Common myeloid progenitor, CD34-positive (primary cell): ENCODE measurements at places on chromosomes 11 and 22.

DNA sequence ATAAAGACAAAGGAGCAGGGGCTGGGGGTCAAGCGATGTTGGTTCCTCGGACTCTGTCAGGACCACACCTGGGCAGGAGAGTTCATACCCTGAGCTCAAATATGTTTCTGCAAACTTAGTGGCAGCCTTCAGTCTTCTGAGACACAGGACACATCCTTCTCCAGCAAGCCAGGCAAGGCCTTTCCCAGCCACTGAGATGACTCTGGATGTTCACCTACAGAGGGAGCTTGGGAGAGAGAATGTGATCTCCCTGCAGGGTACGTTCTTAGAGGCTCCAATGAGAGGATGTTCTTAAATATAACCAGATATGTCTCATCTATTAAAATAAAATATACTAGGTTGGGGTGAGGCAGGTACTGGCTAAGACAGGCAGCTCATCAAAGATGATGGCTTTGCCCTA, 461.5 kb downstream of the OPCML start:
- no peak for DNase-seq

DNA sequence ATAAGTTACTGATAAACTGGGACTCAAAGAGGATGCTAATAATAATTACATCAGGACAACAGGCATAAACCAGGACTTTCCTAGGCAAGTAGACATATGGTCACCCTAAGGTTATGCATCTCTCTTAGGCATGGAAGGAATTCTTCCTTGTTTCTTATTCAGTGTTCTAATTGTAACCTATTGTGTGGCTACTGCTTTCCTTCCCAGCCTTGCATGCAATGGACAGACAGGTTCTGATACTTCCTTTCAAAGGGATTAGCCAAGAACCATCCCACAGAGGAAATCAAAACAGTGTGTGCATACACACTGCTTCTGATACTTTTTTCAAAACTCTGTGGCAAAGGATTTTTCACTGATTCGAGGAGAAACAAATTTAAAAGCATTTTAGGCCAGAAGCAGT, 48.3 kb downstream of the RRAS2 start:
- no peak for DNase-seq

DNA sequence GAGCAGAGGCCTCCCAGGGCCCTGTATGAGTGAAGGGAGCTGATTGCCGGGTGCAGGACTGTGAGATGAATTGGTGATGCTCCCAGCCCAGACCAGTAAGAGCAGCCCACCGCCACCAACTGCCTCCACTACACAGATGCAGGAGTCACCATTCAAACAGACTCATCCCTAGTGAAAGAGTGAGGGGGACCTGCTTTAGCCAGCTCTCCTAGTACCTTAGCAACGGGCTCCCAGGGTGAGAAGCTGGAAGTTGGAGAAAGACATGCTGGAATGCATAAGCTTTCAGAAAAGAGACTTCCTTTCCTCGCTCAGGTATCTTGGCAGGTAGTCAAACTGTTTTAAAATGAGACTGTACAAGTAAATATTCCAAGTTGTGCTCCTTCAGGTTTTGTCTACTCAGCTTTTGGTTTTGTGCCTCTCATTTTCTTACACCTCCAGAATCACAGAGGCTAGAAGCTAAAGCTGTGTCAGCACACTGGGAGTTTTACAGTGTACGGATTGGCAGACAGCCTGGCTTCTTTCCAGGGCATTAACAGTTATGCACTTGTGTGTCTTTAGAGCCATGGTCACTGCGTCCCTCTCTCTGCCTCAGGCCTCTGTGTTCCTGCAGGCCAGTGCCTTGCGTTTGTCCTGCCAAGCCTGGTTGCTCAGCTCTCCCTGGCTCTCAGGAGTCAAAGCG, 146.2 kb downstream of the ATXN10 start:
- DNase-seq = no peak

GRCh38 chr11:65083134-65083833, 556 bp downstream of the CDCA5 start:
- DNase-seq = no peak

- DNase-seq = peak; percentile 68
Measured at GRCh38 chr11:45872651-45873356, 12.6 kb upstream of the MAPK8IP1 start.

DNA sequence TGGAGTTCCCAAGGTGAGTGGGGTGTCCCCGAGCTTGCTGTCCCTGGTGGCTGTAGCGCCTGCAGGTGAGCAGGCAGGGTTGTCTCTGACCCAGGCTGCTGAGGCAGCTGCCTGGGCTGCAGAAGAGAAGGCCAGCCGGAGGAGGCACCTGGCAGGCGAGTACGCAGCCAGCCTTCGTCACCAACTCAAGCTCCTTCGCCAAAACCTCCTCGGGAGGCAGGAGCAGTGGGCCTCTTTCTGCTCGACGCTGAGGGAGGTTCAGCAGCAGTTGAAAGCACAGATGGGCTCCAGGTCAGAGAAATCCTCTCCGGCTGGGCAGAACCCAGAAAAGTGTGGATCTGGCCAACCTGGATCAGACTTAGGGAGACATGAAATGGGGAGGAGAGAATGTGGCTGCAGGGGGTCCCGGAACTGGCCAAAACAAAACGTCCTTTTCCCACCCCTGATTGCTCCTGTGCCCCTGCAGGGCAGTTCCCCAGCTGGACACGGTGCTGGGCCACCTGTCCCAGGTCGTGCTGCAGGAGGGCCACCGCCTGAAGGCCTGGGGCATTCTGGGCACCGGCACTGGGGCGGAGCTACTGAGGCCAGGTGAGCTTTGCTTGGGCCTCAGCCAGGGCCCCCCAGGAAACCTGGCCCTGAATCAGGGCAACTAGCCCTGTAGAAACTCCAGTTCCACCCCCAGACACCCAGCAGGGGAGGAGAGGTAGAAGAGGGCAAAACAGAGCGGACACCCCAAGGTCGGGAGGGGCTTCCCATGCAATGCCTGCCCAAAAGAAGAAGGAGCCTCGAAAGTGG, 56.7 kb downstream of the BTG4 start:
- DNase-seq = no peak

DNA sequence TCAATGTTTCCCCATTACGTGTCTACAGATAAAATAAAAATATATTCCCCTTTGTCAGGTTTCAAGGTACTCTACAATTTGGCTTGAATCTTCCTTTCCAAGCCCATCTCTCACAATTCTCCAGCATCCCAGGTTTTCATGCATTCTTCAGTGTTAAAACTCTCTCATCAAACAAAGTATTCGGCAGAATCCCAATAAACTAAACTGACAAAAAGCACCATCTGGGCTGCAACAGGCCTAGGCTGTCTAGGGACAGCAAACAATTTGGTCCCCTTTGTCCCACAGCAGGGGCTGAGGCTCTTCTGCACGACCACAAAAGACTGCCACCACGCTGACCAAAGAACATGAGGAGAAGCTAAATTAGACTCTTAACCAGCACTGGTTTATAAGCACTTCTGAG, 159.4 kb downstream of the CADM1 start:
- DNase-seq = no peak

GRCh38 chr11:114762408-114762807, 84.1 kb downstream of the NXPE2 start:
- DNase-seq = peak; percentile 46

GRCh38 chr11:28243581-28243980, 135.4 kb downstream of the METTL15 start:
- DNase-seq = no peak

GRCh38 chr11:12131943-12132789, 21.8 kb downstream of the MICAL2 start:
- no peak for DNase-seq

DNA sequence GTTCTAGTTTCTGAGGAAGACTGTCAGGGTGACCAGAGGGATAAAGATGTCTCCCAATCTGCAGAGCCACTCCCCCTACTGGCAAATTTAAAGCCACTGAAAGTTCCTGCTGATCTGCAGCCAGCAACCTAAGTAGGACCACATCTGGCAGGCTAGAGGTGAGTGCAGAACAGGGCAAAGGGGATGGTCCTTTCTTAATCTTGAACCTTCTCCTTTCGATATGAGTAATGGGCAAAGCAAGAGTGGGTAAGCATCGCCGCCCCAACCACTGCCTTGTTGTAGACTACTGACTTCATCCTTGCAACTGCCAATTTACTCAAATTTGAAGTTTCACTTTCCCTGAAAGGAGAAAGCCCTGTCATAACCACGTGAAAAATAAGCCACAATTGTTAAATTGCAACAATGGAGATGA, 30.7 kb downstream of the SCUBE2 start:
- DNase-seq = peak; percentile 72

- no peak for DNase-seq
Measured at GRCh38 chr11:28671274-28671673, 563.1 kb downstream of the METTL15 start.

DNA sequence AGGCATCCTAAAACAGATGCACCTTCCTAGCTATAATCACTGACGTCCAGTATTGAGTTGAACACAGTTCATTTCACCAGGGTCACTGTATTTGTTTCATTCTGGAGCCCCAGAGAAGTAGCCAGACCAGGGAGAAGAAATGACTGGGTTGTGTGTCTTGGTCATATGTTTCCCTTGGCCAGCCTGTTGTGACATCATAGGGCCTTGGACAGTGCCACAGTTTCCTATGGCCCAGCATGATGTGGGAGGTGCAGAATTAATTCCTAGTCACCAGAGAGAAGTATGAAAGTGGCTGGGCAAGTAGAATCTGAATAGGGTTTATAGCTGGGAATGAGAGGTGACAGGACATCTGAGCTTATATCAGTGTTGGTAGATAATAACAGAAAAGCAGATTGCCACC, 84.0 kb upstream of the ZBED5 start:
- no peak for DNase-seq

GRCh38 chr11:40397141-40397540, 1062.3 kb downstream of the LRRC4C start:
- no peak for DNase-seq

GRCh38 chr11:20355221-20356219, 8.0 kb upstream of the HTATIP2 start:
- peak; percentile 30 for DNase-seq

DNA sequence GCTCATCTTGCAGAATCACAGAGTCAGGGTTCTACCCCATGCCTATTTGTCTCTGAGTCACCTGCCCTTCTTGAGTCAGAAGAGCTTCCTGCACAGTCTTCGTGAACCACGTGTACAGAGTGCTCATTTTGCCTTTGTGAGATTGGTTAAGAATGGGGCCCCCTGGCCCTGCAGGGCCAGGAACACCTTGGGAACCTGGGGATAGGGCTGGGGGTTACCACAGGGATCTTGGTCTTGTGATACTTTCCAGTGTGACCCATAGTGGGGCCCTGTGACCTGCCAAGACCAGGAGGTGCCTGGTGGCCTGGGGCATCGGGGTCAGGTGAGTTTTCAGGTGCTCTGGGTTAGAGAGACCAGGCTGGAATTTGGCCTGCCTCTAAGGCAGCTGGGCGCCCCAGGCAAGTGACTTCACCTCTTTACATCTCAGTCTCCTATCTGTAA, 9.4 kb downstream of the TMPRSS13 start:
- no peak for DNase-seq

GRCh38 chr22:22759371-22759770, 115.0 kb downstream of the GGTLC2 start:
- no peak for DNase-seq

GRCh38 chr11:69145050-69145380, 10.7 kb upstream of the SMIM38 start:
- DNase-seq = no peak

- DNase-seq = no peak
Measured at GRCh38 chr11:79794484-79795393, 353.9 kb upstream of the TENM4 start.

DNA sequence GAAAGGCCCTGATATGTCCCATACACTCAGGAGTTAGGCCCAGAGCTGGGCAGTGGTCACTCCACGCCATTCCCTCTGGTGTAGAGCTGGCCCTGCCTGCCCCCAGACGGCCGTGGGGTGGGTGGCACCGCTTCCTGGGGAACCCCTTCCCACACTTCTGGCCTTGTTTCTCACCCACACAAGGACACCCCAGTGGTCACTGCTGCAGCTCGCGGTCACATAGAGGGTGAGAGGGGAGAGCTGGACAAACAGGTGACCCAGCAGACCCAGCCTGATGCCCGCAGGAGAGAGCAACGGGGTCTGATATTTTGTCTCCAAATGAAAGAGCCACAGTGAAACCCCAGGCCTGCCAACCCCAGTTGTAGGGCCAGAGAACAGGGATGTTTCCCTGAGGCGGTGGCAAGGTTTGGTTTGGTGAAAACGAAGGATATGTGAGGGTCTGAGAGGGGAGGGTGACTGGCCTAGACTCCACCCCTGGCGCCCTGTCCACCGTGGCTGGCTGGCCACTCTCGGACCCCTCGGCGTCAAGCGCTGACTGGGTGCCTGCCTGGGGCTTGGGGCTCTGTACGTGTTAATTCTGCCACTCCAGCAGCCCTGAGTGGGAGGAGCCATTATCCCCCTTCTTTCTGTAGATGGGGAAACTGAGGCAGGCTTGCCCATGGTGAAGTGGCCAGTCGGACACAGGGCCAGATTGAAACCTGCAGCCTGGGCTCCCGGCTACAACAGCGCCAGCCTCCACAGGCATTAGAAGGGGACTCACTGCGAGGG, 71.0 kb upstream of the PPARA start:
- no peak for DNase-seq
